NCI-H2171 (cell line): ENCODE measurements at places on chromosomes 3 and 15.

DNA sequence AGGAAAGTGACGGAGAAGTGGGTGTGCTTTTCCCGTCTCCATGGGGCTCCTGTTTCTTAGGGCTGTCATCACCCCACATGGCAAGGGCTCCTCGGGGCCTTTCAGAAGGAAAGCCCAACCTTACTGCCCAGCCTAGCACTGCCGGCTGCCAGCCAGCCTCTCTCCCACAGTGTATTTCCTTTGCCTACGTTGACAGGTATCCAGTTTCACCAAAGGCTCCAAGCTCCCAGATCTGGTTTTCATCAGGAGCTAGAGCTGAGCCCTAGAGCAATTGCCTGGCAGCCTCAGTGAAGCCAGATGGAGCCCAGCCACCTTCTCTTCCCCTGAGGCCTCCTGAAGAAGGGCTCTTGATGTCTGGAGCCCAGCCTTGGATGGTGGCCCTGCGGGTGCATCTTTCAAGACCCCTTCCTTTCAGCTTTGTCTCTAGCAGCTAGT lies 20.2 kb downstream of the CRABP1 start:
- peak; percentile 90 for DNase-seq

DNA sequence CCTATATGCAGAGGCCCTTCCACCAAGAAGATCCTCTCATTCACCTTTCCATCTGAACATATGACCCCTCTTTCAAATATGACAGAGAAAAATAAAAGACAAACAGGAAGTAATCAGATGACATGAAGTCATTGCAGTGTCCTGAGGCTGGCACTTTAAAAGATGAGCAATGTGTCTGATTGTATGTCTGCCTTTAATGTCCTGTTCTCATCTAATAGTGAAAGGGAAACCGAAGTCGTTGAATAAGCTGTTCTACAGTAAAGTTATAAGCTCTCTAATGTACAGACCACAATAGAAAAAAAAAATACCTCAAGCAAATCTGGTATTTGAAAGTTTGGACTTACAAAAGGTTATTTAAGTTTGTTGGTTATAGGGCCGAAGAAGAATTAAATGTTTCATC lies 243.0 kb downstream of the CLSTN2 start:
- no peak for DNase-seq

DNA sequence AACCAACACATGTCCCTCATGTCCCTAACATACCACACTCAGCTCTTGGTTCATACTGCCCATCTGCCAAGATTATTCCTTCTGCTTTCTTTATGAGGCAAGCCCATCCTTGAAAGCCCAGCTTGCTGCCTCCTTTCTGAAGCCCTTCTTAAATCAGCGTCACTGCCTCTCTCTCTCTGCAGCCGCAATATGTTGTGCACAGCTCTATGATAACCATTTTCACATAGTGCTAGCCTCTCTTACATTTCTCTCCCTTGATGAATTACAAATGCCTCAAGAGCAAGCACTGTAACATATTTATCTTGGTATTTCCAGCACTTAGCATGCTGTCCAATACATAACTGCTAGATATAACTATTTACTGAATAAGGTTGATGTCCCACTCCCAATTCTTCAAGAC lies 86.5 kb downstream of the TNIK start:
- DNase-seq: no peak

GRCh38 chr3:73203101-73203500 lies 141.6 kb downstream of the EBLN2 start:
- DNase-seq: no peak

- DNase-seq: no peak
Observed at GRCh38 chr15:68302729-68303128, 25.2 kb downstream of the FEM1B start.

- no peak for DNase-seq
Observed at GRCh38 chr3:63473641-63474166, 178.8 kb upstream of the SNTN start.

- no peak for DNase-seq
Observed at GRCh38 chr3:124895756-124896155, 8.6 kb upstream of the ITGB5 start.
